Suppressor macrophage (primary cell): ENCODE measurements at places on chromosomes 5 and 9.

- no peak for DNase-seq
Observed at GRCh38 chr9:115232181-115232774, 114.3 kb upstream of the TNC start.

DNA sequence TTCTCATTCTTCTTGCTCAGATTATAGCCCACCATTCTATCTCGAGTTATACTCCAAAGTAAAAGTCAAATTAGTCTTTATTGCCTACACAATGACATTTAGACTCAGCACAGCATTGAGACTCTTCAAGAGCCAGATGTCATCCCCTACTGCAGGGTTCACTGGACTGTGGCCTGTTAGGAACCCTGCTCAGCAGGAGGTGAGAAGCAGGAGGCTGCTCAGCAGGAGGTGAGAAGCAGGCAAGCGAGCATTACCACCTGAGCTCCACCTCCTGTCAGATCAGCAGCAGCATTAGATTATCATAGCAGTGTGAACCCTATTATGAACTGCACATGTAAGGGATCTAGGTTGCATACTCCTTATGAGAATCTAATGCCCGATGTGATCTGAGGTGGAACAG is 12.7 kb upstream of the LIFR start:
- DNase-seq, result no peak

- DNase-seq, result no peak
Observed at GRCh38 chr5:4514067-4514648, 626.0 kb upstream of the ADAMTS16 start.

- no peak for DNase-seq
Observed at GRCh38 chr5:115788440-115788839, 28.0 kb downstream of the CDO1 start.

- no peak for DNase-seq
Observed at GRCh38 chr9:125949703-125950460, 202.7 kb downstream of the PBX3 start.

GRCh38 chr5:99706160-99706559 is 777.4 kb upstream of the CHD1 start:
- DNase-seq, result no peak
